Fibroblast of skin of scalp (primary cell): ENCODE measurements at places on chromosomes 16 and 17.

DNA sequence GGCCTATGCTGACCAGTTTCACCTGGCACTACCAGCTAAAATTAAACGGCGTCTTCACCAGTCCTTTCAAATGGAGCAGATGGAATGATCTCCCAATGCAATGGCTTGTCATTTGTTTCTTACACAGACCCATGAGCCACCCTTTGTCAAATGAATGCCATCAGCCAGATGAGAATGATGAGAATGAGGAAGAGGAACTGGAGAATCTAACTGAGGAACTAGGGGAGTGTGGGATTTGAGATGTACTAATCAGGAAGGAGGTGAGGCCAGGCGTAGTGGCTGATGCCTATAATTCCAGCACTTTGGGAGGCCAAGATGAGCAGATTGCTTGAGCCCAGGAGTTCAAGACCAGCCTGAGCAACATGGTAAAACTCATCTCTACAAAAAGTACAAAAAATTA is 116.4 kb downstream of the HS3ST3A1 start:
- DNase-seq = no peak

GRCh38 chr17:41635121-41636097 is 11.0 kb upstream of the KRT17 start:
- peak; percentile 53 for DNase-seq

DNA sequence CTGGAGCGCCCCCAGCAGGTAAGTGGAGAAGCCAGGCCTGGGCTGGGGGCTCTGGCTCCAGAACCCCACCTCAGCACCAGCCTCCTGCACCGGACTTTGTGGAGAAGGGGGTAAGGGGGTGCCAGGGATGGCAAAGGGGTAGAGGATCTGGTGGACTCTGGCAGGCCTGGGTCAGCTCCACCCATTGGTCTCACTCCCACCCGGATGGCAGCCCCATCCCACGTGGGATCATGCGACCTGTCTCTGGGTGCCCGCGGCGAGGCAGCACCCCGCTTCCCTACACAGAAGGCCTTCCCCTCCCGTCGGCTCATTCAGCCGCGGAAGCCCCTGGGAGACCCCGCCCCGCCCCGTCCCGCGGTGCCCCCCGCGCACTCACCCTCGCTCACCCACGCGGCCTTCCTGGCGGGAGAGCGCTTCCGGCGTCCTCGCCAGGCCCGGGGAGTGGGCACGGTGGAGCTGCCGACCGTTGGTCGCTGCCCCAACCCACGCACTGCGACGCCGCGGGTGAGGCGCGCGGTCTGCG is 498 bp upstream of the PLEKHG4 start:
- DNase-seq = peak; percentile 13

- no peak for DNase-seq
These were observed at the start of gene EVI2B for GRCh38 chr17:31313982-31314781. TSS of gene EVI2B (minus strand) at chr17:31314054. CDS start at chr17:31305609, 8,445 bp downstream.

DNA sequence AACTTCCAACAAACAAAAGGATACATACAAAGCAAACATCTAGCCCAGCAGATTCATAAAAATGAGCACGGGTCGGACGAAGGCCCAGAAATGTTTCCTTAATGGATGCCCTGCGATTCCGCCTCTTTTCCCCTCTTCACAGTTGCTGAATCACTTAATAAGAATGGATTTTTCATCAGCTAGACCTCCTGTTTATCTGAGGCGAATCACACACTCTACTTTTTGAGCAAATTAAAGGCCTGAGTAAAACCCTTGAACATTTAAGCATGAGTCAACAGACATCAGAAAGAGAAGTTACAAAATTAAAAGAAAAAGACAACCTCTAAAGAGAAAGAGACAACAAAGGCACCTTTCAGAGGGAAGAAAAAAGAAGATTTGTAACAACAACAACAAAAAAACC is 44.7 kb downstream of the HS3ST3A1 start:
- DNase-seq = peak; percentile 80

GRCh38 chr17:19717411-19717908 is 1.1 kb upstream of the SLC47A2 start:
- DNase-seq = no peak

DNA sequence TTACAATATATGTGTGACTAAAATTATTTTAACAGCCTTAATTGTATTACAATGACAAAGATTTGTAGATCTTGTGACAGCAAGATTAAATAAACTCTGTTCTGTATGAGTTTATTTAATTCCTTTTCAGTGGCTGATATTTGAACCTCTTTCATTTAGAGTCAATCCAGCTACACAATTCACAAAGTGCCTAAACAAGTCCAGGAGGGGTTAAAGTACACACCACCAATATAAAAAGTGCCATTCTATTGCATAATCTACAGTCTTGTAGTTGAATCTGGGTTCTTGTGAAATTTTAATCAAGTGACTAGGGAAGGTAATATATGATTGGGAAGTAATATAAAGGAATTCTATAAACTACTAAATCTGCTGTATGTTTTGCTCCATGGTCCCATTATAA is 3.9 kb upstream of the NFAT5 start:
- no peak for DNase-seq

DNA sequence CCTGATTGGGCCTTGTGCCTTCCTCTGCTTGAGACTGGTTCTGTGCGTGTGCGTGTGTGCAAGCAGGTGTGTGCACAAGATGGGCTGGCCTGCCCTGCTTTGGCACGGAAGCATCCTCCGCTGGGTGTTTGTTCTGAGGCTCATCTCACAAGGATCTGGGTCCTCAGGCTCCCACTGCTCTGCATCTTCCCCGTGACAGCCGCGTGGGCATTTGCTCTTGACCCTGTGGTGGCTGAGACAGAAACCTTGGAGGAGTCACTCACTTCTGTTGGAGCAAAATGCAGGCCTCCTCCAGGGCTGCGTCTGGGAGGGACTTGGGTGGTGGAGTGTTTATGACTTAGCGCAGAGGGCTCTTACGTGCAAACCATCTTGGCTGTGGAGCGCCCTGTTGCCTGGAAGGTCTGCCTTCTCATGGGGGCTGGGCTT is 119.2 kb downstream of the RPTOR start:
- no peak for DNase-seq

DNA sequence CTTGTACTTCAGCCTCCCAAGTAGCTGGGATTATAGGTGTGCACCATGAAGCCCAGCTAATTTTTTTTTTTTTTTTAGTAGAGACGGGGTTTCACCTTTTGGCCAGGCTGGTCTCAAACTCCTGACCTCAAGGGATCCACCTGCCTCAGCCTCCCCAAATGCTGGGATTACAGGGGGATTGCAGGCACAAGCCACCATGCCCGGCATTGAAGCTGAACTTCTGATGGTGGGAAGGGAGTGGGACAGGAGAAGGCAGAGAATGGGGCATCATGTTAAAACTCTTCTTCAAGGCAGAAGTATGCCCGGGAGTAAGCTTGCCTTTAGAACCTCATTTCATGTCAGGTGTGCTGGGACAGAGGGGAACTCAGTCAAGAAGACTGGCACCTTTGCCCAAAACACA is 48.6 kb upstream of the ZFHX3 start:
- no peak for DNase-seq

GRCh38 chr16:85258166-85258565 is 145.9 kb upstream of the CIBAR2 start:
- DNase-seq = no peak

- DNase-seq = no peak
These were observed 7.6 kb downstream of the SEZ6L2 start for GRCh38 chr16:29891525-29892457.

GRCh38 chr16:69607674-69608073 is 41.9 kb downstream of the NFAT5 start:
- DNase-seq = no peak

DNA sequence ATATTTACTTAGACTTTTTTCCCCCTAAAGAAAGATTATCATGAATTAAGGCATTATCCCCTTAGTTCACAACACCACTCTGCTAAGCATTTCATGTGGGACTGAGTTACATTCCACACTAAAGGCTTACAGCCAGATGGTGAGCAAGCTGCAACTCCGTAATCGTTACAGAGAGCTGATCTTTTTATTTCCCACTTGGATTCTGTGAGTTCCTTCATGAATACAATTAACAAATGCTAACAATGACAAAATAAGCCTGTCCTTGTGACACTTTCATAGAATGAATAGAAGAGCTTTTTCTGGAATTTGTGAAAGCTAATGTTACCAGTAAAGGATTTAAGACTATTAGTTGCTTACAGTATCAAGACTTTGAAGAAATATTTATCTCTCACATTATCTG is 8.7 kb downstream of the OGFOD1 start:
- DNase-seq = no peak

DNA sequence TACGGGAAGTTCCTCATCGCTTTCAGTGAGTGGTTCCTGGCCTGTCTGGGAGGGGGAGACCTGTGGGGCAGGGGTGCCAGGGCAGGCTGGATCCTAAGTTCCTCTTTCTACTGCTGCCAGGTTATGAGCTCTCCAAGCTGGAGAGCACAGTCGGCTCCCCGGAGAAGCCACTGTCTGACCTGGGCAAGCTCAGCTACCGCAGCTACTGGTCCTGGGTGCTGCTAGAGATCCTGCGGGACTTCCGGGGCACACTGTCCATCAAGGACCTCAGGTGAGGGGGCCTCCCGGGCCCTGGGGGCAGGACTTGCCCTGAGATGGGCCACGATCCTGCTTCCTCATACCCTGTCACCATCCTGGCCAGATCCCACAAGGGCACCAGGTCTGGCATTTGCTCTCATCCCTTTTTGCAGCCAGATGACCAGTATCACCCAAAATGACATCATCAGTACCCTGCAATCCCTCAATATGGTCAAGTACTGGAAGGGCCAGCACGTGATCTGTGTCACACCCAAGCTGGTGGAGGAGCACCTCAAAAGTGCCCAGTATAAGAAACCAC is 5.1 kb downstream of the PRSS8 start:
- DNase-seq = no peak

GRCh38 chr17:384622-385177 is 32.1 kb upstream of the RPH3AL start:
- no peak for DNase-seq

- no peak for DNase-seq
These were observed at the start of gene SPN for GRCh38 chr16:29663016-29663806. TSS of gene SPN (plus strand) at chr16:29663247. CDS start at chr16:29663729, 482 bp downstream.

- DNase-seq = peak; percentile 42
These were observed 18.1 kb downstream of the KCNJ2 start for GRCh38 chr17:70187383-70187782.

GRCh38 chr17:19558946-19559345 is 25.3 kb downstream of the SLC47A1 start:
- no peak for DNase-seq

DNA sequence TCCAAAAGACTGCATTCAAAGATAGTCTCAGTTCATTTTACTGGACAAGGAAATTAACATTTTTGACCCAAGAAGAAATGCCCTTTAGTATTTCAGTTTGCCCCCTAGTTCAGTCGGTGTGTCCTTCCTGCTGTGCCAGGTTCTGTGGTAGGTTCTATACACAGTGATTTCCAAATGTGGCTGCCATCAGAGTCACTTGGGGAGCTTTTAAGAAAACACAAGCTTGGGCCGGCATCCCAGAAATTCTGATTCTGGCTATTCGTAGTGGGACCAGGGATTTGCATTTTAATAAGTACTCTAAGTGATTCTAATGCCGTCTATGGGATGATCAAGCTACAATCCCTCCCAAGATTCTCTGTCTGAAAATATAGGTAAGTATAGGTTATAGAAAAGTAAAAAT is 10.2 kb downstream of the RSPRY1 start:
- DNase-seq = no peak

DNA sequence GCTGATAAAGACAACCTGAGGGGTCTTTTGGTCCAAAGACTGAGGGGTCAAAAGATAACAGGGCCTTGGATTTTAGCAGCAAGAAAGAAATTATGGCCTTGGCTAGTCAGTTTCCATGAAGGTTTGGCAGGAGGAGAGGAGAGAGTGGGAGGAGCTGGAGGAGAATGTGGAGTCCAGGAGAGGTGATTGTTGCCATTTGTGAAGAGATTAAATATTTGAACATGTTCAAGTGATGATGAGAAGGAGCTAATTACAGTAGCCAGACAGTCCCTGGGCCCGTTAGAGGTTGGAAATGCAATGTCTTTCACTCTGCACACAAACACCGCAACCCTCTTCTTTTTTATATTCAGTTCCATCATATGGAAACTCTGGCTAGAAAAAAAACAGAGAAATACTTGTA is 68.6 kb downstream of the TNRC6C start:
- DNase-seq = no peak

DNA sequence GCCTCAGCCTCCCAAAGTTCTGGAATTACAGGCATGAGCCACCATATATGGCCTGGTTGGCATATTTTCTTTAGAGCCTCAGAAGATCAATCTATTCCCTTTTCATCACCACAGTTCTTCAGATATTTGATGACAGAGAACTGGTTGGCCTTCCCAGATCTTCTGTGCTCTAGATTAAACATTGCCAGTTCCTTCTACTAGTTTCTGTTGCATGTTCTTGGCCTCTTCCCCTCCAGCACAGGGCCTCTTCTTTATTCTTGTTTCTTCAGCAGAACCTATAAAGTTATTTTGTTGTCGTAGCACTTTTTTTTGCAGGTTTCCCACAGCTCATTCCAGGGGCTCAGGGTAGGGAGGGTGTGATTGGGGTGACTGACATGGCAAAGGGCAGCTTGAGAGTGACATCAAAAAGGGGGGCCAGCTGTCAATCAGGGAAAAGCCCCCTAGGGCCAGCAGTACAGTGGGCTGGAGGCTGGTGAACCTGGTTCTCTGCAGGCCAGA is 9.3 kb downstream of the CHD9 start:
- no peak for DNase-seq

DNA sequence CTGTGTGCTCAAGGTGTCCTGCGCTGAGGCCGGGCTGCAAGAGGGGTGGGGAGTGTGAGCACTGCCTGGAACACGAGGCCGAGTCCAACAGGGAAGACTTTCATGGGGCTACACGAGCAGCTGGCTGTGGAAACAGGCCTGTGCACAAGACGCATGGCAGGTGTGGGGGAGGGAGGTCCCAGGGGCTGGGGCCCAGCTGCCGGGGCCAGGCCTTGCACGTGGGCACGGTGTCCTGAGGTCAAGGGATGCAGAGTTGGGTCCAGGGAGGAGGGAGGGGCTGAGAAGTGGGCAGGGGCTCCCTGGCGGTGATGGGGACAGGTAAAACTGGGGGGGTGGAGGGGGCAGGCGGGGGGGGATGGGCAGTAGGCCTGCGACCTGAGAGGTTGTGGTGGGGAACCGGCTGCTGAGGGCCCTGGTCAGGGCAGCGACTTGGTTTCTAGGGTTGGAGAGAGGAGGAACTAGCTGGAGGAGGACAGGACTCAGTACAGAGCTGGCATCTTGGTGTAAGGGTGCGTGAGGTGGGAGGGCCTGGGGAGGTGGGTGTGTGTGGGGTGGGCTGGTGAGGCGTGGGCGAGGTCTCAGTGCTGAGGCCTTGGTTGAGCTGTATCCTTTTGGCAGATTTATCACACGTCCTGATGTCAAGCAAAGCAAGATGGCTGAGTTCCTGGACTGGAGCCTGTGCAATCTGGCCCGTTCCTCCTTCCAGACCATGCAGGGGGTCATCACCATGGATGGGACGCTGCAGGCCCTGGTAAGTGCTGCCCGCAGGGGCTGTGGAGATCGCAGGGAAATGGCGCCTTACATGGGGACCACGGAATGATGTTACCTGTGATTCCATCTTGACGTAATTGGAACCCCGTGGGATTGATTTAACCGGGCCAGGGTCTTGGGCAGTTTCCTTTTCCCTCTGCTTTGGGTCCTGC is 29.4 kb downstream of the TBCD start:
- no peak for DNase-seq
